Dermis microvascular lymphatic vessel endothelial cell (primary cell): ENCODE measurements at places on chromosomes 16 and 17.

- no peak for DNase-seq
These were observed 8.6 kb downstream of the RIPOR1 start for GRCh38 chr16:67537270-67537635.

- DNase-seq = no peak
These were observed 3.1 kb upstream of the KRTAP3-2 start for GRCh38 chr17:41002814-41003213.

DNA sequence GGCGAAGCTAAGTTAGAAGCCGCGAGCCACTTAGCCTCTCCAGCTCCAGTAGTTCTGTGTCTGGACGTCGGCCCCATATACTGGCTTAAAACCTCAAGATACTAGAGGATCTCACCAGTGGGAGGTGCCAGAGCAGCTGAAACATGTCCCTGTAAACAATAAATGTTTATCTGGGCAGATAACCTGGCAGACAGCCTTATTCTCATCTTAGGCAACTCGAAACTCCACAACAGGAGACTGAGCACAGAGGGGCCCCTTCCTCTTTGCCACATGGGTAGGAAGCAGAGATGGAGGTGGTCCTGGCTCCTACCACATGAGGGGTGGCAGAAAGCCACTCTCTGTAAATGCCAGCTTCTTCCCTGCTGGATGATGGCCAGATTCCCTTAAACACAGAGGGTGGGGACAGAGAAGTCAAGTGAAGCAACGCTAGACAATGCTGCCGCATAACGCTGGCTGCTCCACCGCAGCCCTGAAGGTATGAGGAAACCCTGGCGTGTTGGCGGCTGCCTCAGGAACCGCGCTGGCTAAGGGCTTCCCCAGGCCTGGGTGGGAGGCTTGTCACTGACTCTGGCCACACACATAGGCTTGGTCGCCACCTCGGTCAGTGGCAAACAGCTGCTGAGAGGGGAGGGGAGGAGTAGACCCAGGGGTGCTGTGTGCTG lies 67.9 kb downstream of the HIC1 start:
- peak; percentile 70 for DNase-seq

GRCh38 chr16:68704232-68704867 lies 32.7 kb upstream of the CDH1 start:
- peak; percentile 61 for DNase-seq
